ENCODE measurements at places on chromosomes 13 and 19.

DNA sequence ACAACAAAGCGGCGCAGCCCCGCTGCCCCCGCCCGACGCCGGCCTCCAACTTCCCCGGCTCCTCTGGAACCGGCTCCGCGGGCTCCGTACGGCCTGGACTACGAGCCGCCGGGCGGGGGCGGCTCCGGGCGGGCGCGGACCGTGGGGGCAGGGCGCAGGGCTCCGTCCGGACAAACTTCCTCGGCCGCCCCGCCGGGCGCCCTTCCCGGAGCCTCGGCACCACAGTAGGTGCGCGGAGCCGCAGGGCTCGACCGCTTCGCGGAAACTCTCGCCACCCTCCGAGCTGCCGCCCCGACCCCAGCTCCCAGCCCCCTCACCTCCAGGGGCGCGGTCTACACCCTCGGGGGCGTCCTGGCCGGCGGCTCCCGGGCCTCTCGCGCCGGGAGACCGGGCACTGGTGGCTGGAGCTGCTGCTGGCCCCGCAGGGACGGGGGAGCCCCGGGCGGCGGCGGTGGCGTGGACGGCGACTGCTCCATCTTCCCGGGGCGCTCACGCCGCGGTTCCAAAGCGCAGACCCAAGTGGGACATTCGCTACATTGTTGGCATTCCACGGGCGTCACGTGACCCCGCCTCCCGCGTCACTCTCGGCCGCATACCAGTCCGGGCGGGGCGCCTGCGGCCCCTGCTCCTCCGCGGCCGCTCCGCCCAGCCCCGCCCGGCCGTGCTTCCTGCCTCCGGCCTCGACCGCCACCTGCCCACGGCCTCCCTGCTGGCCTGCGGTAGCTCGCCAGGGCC lies at the start of gene LATS2:
Gene LATS2, minus strand, starts transcription at position 558 of the 735 bp plus-strand sequence. CDS start 15,560 bp downstream, outside the sequence.
- peak; percentile 98 for DNase-seq

DNA sequence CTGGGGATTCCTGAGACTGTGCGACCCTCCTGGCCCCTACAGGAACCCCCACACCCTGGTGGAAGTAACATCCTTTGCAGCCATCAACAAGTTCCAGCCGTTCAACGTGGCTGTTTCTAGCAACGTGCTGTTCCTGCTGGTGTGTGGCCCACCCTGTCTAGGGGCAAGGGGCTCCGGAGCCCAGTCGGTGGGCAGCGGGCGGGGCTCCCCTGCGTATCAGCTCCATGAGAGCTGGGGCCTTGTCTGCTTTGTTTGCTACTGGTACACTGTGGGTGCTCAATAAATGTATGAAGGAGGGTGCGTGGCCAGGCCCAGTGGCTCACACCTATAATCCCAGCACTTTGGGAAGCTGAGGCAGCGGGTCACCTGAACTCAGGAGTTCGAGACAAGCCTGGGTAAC lies 10.9 kb downstream of the MPND start:
- no peak for DNase-seq

DNA sequence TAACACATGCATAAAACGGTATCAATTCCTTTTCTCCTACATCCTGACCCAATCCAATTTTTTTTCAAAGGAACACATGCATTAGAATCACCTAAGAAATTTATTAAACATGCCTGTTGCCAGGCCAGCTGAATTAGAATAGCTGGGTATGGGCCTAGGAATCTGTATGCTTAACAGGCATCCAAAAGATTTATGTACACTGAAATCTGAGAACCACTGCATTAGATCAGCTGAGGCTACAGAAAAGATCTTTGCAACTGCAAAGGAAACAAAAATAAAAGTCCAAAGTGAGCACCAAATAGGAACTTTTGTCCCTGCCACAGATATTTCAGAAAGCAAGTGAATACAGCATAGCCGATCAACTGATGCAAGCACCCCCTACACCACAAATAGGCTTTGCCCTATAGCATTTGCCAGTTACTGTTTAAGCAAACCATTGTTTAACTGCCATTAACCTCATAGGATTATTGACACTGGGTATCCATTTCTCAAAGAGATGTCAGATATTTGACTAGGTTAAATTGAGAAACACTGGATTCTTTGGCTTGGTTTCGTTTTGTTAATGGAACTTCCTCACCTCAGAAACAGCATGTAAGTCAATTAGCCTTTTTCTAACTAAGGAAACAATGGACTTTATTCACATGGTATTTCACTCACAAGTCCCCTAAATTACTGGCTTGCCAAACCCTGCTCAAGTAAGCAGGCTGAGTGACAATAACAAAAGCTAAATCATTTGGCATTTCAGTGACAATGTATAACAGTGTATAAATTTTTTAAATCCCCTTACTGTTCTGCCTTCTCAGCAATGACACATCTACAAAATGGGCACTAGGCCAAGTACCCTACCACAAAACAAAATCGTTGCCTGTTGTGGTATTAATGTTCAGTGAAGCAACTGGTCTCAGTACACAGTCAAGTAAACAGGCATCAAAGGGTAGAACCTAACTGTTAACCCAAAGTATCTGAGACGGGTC lies 67.8 kb downstream of the SUCLA2 start:
- peak; percentile 30 for DNase-seq

DNA sequence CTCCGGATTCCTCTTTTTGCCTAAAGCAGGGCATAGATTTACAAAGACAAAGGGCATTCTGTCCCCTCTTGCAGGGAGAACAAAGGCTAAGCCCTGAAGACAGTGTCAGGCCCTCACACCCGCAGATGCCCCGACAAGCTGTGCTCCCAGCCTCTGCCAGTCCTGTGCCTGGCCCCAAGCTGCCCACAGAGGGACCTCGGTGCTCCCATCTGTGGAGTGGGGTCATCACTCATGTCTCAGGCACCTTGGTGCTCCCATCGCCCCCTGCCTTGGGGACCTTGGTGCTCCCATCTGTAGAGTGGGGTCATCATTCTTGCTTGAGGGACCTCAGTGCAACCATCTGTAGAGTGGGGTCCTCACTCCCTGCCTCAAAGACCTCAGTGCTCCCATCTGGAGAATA lies 24.3 kb downstream of the C13orf46 start:
- DNase-seq: no peak

- DNase-seq: no peak
These were observed 10.4 kb downstream of the TSKS start for GRCh38 chr19:49752701-49753100.

DNA sequence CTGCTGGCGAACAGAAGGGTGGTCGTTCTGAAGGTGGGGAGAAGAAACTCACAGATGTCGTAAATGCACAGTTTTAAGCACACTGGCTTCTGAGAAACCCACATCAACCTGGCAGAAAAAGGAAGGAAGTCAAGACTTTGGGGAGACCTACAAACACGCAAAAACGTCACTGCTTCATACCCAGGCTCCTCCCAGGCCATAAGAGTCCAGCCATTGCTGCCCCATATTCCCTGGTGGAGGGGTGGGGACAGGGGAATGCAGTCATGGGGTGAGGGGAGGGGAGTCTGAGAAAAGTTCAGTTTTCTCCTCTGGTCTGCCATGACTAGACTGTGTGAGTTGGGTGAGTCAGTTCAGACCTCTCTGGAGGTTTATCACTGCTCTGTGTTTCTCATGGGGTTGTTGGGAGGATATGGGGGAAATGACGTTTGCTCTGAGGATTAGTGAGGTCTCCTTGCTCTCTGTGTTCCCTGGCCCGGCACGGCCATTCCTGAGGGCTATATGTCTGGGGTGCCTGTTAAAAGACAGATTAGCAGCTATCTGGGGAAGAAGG lies 139.0 kb downstream of the FLT1 start:
- DNase-seq: no peak

GRCh38 chr13:53088871-53089270 lies 60.3 kb downstream of the OLFM4 start:
- no peak for DNase-seq

DNA sequence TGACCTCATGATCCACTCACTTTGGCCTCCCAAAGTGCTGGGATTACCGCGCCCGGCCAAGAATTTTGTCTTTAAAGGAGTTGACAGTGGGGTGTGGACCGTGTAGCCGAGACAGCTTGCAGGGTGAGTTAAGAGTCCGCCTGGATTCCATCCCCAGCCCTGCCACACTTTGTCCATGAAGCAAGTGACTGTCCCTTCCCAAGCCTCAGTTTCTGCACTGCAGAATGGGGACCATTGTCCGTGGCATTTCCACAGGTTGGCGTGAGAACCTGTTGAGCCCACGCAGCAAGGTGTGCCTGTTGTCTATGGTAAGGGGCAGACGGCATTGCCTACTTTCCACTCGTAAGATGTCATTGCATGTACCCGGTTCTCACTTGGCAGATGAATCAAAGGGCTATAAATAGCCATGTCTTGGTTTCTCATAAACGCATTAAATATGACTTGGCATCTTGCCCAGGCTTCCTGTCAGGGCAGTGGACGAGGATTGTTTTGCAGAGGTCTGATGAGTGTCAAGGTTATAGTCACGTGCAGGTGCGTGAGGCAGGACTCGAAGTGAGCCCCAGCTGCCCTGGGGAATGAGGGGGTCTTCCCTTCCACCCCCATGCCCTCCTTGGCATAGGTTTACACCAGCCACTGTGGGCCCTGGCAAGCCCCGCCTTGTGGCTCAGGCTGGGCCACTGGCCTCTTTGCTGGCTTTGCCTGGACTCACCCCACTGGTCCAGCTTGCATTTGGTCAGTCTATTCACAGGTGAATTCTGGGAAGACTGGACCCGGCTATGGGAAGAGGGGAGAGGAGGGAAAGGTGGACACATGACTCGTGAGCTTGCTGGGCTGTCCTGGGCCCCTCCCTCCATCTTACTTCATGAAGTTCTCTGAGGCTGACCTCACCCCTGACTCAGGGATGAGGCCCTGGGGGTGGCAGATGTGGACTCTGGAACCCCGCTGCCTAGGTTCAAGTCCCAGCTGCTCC lies 14.6 kb downstream of the FAM187B start:
- no peak for DNase-seq

DNA sequence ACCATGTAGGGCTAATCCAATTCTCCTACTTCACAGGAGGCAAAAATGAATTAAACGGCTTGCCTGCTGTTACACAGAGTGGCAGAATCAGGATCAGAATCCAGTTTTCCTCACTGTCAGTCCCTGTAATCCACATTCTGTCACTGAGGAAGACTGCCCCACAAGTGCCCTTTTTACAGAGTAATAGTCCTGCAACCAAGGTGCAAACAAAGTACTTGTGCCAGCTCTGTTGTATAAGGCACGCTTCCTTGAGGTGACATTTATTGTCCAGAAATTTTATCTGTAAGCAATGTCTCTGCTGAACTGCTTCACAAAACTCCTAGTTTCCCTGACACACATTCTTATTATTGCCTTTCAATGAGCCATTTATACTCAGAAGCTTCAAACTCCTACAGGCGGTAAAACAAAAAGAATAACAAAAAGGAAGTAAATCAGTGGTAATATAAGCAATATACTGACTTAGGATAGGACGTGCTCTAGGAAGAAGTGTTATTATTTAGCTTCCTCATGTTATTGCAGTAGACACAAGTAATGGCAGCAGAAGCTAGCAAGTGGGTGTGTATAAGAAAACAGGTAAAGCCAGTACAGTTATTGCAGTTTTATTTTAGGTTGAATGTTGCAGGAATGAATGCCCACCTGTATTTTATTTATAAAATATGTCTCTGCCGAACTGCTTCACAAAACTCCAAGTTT lies 28.8 kb downstream of the SPRY2 start:
- DNase-seq: no peak

DNA sequence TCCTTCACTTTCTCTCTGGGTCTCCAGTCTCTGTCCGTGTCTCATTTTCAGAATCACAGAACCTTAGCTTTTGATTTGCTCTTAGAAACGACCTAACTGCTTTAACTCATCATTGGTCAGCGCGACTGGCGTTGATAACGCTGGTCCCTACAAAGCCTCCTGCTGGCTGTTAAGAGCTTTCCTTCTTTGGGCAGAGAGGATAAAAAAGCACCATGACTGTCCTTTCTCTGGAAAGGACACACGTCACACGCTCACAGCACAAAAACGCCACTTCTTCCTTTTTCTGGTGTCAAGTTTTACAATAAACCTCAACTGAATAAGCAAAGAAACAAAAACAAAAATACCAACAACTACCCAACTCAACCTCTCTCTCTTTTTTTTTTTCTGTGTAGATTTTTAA lies 1.7 kb upstream of the KLK12 start:
- DNase-seq: no peak

GRCh38 chr13:44044547-44045179 lies 165.0 kb downstream of the LACC1 start:
- no peak for DNase-seq

- peak; percentile 71 for DNase-seq
These were observed 16.2 kb downstream of the ZNF331 start for GRCh38 chr19:53553865-53554791.

DNA sequence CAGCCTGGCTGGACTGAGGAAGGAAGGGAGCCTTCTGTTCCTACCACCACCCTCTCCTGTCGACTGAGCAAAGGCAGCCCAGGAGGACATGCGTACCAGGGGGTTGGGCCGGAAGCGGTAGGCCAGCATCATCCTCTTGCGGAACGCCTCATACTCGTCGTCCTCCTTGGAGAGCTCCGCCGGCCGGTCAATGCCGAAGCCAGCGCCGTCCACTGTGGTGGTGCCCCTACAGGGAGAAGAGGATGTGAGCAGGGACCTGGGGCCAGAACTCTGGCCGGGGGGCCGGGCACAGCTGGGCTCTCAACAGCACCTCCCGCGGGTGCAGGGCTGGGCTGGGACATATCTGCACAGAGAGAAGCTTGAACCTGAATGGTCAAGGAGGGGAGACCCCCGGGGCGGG lies 3.8 kb upstream of the TM6SF2 start:
- DNase-seq: no peak

GRCh38 chr13:110799246-110800236 lies 86.0 kb downstream of the ING1 start:
- peak; percentile 96 for DNase-seq

DNA sequence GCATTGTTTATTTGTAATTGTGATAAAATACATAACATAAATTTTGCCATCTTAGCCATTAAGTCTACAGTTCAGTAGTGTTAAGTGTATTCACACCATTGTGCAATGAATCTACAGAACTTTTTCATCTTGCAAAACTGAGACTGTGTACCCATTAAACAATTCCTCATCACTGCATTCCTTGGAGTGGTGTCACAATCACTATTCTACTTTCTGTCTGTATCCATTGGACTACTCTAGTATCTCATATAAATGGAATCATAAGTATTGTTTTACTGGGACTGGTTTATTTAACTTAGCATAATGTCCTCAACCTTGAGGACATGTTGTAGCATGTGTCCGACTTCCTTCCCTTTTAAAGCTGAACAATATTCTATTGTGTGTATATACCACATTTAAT lies 36.8 kb downstream of the UFM1 start:
- DNase-seq: peak; percentile 41

GRCh38 chr19:8654591-8655339 lies 24.3 kb downstream of the NFILZ start:
- DNase-seq: peak; percentile 58

DNA sequence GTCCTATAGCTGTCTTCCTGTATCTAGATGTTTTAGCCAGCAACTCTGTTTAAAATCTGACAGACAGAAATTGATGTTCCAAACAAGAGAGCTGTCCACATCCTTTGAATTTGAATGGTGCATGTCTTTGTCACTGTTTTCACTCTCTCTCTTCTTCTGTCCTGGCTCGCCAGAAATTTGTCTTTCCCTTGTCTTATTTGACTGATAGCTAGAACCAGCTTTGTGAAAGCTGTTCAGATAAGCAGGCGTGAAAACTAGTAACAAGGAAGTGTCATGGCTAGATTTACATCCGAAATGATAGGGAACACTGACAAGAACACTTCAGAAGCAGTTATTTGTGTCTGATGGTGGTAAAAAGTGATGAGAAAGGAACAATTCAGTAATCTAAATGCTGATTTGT lies 354.9 kb upstream of the SLITRK1 start:
- DNase-seq: no peak

- DNase-seq: peak; percentile 82
These were observed 29.8 kb downstream of the CERS1 start for GRCh38 chr19:18865973-18866799.

- peak; percentile 73 for DNase-seq
These were observed 12.7 kb upstream of the ZNF121 start for GRCh38 chr19:9597027-9597426.

All from cardiac muscle cell (in vitro differentiated cells and primary cell).